ENCODE measurements at places on chromosomes 3 and 15.

GRCh38 chr3:29978036-29978435, 628.4 kb upstream of the TGFBR2 start:
- DNase-seq, result no peak

DNA sequence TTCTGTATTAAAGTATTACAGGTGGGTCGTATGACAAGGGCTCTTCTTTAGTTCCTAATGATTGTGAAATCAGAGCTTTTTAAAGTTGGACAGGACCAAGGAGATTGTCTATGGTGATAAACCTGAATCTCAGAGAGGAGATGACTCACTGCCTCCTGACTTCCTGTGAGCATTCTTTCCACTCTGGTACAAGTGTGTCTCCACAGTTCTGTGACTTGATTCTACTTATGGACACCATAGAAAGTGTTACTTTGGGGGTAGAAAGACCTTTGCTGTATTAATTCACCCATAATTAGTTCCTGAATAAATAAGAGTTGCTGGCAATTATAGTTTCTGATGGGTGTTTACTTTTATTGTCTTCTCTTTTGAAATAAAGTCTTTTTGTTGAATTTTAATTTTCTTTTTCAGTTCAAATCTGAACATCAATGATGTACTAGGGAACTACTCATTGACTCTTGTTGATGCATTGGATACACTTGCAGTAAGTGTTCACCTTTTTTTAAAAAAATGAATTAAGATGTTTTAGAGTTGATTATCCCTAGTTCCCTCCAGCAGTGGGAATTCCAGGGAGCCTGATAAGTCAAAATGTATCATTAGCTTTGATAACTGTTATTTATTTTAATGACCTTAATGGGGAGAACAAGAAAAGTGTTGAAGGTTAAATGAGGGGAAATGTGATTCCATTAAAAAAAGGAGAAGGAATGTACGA, 7.4 kb downstream of the EDEM1 start:
- DNase-seq, result peak; percentile 81

GRCh38 chr15:49627407-49627877, 6.6 kb downstream of the DTWD1 start:
- peak; percentile 94 for DNase-seq

GRCh38 chr3:182686033-182686886, 107.0 kb upstream of the ATP11B start:
- DNase-seq, result no peak

- DNase-seq, result no peak
These were observed 92.4 kb downstream of the FNDC3B start for GRCh38 chr3:172131746-172132145.

DNA sequence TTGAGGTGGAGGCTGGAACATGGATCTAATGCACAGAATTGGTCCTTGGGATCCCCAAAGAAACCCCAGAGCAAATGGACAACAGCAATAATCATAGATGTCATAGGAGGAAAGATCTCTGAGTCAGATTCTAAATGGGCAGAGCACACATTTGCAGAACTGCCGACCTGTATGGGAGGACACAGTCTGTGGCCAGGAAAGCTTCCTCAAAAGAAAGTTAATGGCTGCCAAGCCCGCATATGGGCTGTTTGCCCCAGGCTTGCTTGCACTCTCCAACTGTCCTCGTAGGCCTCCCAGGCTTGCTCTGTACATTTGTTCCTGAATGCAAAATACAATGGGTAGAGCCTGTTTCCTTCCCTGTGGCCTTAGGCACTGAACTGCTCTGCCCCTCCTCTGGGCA, 102.0 kb upstream of the PLXNA1 start:
- no peak for DNase-seq

DNA sequence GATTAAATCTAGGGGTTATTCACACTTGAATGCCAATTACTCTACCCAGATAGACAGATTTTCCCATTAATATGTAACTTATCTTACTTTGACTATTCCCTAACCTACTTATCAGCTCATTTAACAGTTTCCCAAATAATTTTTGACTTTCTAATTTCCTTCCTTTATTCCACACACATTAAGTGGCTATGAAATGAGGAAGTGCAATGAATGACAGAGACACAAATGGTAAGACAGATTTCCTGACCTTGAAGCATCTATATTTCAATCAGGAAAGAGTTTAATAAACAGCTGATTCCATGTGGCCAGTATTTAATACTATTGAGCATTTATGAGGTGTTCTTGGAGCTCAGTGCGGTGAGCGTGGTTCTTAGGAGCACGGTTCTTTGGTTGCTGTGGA, 78.8 kb downstream of the SLC7A14 start:
- DNase-seq, result no peak

DNA sequence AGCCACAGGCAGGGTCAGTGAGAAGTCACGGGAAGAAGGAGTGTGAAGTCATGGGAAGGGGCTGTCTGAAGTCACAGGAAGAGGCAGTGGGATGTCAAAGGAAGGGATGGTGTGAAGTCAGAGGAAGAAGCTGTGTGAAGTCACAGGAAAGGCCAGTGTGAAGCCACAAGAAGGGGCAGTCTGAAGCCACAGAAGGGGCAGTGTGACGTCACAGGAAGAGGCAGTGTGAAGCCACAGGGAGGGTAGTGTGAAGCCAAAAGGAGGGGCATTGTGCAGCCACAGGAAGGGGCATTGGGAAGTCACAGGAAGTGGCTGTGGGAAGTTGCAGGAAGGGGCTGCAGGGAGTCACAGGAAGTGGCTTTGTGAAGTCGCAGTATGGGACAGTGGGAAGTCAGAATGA, 35.1 kb downstream of the GASK1A start:
- no peak for DNase-seq

All from HCEC 1CT (cell line).